ENCODE measurements at places on chromosomes 2 and 18.

DNA sequence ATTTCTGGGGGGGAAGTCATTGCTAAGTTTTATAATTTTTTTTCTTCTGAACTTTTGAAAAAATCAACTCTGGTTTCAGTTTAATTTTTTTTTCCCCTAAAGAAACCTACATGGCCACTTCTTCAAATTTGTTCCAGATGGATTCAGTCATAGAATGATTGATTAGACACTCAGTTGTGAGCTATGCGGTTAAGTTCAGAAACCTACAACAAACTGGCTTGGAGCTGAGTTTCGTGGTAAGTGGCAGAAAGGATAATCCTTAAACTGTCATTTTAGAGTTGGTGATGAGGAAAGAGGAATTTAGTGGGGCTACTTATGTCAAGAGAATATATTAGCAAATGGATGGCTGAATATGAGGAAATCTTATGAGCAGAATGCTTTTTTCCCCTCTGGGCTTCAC is 23.7 kb downstream of the EFEMP1 start:
- no peak for DNase-seq

DNA sequence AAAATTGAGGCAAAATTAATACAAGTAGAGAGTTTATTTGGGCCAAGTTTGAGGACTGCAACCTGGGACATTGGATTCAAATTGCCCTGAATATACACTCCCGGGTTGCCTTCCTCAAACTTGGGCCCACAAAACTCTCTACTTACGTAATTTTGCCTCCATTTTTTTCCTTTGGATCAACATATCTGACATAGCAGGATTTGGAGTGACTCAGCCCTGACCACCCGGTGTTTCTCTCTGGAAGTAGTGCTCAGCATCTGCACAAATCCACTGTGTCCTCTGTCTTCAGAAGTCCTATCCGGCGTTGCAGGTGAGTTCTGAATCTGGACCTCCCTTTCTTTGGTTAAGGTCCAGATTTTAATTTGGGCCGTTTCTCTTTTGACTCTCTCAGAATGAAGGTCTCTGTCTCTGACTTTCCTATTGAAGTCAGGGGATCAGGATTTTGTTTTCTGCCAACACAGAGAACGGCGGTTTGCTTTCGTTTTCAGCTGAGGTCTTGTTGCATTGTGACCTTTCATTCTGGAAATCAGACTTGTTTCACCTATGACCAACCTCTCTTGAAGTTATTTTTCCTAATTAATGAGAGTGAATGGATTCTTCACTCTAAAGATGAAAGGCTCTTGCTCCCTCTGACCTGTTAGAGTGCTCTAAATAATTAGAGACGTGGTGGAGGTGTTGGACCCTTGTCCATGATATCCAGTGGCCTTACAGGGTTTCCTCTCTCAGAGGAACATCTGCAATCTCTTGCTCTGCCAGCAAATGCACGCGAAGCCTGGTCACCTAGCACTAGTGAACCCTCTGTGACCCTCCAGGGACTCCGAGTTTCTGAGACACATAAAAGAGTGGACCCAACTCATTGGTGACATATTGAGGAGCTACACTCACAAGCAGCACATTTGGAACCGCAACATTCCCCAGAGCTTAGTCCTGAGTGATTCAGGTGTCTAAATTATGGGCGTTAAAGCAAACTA is 13.6 kb downstream of the TCF23 start:
- no peak for DNase-seq

GRCh38 chr18:74356959-74357358 is 41.3 kb downstream of the C18orf63 start:
- DNase-seq, result no peak

DNA sequence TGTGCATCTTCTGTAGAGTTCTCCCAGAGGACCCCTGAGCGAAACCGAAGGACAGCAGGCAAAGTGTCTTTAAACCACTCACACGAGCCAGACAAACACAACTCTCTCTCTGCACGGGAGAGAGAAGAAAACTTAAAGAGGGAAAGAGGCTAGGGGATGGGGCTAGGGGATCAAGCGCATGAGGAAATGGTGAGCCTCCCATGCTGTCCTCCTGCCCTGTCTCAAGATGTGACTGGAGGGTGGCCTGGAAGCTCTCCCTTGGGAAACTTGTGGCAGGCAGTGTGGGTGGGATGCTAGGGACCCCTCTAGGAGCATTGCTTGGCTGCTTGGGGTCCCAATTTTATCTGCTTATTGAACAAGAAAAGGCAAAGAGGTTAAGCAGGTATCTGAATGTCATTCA is 44.5 kb downstream of the CYP26B1 start:
- DNase-seq, result no peak

DNA sequence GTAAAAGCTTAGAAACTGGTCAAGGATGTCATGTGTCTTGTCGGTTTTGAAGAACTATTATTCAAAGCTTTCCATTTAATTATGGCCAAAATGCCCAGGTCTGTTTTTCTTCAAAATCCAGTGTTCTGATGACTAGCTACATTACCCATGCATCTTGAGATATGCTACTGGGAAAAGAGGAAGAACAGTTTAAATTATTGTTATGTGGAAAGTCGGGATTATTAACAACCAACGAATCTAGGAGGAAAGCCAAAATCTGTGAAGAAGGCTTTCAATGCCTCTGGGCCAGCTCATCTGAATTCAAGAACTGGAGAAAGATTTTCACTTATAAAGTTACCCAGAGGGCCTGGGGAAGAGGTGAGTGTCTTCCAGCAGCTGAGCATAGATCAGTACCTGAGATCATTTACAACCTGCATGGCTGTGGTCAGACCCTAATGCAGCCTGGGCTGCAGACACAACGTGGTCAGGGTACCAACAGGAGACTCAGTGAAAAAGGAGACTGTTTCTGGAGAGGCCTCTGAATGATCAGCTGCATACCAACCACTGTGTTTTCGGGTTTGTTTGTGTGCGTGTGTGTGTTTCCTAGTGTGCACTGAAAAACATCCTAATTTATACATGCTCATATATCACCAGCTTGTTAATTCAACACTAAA is 308.5 kb downstream of the NRXN1 start:
- no peak for DNase-seq

Measured in NCI-H187 (cell line).